Left cardiac atrium (tissue), 4 donors: ENCODE measurements at places on chromosomes 4 and X.

GRCh38 chr4:4361883-4362282 lies 25.0 kb upstream of the NSG1 start:
- no peak for DNase-seq

- no peak for DNase-seq
Observed at GRCh38 chrX:46876901-46877300, 35.3 kb upstream of the JADE3 start.

GRCh38 chr4:41594432-41594831 lies 56.5 kb downstream of the LIMCH1 start:
- peak; percentile 62 for DNase-seq

DNA sequence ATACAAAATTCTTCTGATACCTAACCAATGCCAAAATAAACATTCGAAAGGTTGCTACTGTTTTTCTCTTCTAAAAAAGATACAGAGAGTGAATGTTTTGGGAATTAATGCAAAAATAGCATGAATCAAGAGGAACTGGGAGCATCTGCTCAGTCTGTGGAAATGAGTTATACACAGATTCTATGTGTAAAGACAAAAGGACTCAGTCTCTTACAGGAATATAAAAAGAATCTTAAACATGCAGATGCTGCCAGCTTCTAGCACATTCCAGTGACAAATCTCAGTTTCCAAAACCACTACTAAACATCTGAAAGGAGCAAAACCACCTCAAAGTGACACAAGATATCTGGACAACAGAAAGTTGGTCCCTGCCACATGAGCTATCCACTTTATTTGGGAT lies 55.0 kb downstream of the PAPSS1 start:
- DNase-seq = no peak

DNA sequence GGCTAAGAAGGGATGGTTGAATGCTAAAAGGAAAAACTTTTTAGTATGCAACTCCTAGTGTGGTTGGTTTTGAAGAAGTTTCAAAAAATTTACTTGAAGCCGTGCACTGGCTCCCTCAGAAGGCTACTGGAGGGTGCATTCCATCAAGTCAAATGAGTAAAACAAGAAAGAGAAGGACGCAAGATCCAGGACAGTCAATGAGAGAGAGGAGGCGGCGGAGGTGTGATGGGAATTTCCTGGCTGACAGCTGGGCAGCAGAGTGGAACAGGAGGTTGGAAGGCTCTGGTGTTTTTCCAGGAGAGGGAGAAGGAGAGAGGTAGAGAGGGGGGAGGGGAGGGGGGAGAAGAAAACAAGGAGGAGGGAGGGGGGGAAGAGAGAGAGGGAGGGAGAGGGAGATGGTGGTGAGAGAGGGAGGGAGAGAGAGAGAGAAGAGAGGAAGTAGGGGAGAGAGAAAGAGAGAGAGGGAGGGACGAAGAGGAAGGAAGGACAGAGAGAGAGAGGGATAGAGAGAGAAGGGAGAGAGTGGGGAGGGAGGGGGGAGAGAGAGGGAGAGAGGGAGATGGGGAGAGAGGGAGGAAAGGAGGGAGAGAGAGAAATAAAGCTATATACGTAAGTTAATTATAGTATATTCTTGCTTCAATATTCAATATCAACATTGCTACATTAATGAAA lies 126.4 kb downstream of the SH3KBP1 start:
- DNase-seq = no peak
